ENCODE measurements at places on chromosomes 7 and 10.

GRCh38 chr7:107125475-107125874 is 43.3 kb upstream of the HBP1 start:
- no peak for DNase-seq

- DNase-seq, result peak; percentile 75
Observed at GRCh38 chr7:104956753-104957450, 57.1 kb upstream of the KMT2E start.

GRCh38 chr7:122604251-122604650 is 94.7 kb downstream of the RNF133 start:
- DNase-seq, result no peak

- DNase-seq, result no peak
Observed at GRCh38 chr7:156895024-156895780, 2.2 kb upstream of the LMBR1 start.

- no peak for DNase-seq
Observed at GRCh38 chr7:91424371-91424770, 160.1 kb downstream of the FZD1 start.

DNA sequence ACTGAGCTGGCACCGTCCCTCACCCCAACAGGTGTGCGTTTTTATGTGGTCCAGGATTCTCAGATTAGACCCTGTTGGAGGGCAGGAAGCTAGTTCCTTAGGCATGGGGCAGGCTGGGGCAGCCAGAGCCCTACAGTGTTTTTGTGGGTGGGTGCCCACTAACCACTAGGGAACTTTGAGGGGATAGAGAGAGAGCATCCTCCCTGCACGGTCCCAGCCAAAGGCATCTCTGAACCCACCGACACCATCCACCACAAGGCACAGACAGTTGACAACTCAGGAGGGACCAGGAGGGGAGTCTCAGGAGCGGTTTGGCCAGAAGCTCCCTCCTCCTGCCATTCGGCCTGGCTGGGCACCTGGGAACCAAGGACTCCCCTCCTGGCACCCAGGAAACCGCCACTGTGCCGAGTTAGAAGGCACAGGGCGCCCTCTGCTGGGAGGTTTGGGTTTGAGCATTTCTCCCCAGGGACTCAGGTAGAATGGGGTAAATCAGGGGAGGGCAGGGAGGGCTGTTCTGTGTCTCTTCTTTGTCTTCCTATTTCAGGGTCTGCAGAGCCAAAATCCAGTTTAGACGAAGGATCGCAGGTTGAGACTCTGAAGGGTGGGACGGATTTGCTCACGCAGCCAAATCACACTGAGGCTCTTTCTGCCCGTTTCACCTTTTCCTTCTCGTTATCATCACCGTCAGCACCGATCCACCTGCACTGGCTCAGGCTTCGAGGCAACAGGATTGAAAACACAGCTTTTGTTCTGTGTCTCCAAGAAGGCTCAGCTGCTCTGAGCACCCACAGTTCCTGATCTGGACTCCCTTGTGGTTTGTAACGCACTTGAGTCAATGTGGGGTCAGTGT is 84.8 kb upstream of the COL13A1 start:
- peak; percentile 56 for DNase-seq

- DNase-seq, result no peak
Observed at GRCh38 chr10:14179251-14179650, 151.5 kb downstream of the FRMD4A start.

GRCh38 chr7:1864161-1864940 is 194.3 kb downstream of the ELFN1 start:
- DNase-seq, result no peak

DNA sequence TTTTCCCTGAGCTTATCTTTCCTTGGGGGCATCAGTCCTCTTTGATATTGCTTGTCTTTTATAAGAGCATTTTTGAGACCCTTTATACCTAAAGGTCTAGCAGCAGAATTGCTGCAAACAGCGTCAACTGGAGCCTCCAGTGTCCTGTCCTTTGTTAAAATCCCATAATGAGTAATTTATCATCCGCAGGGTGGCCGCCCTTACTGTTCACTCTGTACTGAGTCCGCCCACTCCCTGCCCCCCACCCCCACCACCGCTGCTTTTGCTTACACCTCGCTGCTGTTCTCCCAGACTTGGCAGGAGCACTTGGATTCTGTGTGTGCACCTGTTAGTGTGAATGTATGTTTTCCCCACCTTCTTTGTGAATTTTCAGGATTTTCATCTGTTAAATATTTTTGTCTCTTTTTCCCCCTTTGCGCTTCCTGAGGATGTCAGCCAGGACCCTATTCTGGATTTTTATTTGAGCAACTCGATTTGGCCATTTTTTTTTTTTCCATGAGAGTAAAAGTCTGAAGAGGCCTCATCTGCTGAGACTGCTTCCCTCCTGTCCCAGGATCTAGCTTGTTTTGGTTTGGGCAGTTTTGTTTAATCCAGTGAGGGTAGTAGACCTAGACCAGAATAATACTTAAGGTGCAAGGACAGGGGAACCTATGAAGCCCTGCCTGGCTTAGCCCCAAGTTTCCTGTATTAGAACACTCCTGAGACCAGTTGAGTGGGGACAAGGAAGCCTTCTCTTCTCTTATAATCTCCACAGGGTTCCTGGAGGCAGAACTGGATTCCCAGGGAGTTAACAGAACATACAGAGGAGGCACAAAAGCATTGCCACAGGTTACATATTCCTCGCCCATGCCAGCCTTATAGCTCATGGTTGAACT is 8.2 kb downstream of the AGFG2 start:
- DNase-seq, result no peak

DNA sequence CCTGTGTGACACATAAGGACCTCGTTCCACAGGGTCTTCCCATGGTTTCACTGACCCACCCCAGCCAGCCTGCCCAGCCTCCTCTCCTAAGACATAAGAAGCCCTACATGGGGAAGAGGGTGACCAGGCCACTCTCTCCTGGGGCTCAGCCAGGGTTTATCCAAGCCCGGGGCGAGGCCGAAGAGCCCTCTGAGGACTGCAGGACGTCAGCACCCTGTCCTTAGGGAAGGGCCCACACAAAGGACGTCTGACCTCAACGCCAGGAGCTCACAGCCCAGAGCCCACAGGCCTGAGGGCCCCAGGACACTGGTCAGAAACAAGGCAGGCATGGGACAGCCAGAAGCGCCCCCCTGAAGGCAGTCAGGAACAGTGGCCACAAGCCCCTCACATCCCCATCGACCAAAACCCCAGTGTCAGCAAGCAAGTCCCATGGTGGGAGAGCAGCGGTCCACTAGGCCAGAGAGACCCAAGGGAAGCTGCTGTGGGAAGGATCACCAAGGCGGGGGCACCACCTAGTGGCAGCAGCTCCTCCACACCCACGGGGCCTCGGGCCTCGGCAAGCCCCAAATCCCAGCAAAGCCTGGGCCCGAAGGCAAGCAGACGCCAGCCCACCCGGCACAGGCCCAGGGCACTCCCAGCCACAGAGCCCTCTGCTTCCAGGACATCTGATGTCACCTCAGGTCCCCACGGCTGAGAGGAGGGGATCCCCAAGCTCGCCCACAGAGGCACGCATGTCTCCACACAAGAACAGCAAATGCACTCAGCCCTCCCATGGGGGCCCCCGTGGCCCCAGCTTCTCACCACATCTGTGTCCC is 23.4 kb downstream of the MAD1L1 start:
- peak; percentile 56 for DNase-seq

GRCh38 chr10:48493083-48493871 is 111.6 kb downstream of the ARHGAP22 start:
- no peak for DNase-seq

DNA sequence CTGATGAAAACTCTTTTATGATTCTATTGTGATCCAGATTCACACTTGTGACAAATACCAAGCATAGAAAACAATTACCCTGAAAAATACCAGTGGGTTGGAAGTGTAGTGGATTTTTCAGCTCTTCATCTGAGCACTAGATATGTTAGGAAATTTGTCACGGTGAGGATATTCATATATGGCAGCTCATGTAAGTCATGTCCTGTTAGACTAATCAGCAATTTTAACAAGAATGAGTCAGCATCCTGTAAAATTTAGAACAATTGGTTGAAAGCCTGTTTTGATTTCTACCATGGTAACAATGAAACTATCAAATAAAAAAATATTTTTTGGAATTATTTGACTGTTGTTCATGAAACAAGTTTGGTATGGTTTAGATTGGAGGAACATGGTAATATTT is 334.3 kb downstream of the CACNA2D1 start:
- peak; percentile 37 for DNase-seq

GRCh38 chr7:82810558-82811259 is 352.0 kb downstream of the PCLO start:
- DNase-seq, result peak; percentile 79

DNA sequence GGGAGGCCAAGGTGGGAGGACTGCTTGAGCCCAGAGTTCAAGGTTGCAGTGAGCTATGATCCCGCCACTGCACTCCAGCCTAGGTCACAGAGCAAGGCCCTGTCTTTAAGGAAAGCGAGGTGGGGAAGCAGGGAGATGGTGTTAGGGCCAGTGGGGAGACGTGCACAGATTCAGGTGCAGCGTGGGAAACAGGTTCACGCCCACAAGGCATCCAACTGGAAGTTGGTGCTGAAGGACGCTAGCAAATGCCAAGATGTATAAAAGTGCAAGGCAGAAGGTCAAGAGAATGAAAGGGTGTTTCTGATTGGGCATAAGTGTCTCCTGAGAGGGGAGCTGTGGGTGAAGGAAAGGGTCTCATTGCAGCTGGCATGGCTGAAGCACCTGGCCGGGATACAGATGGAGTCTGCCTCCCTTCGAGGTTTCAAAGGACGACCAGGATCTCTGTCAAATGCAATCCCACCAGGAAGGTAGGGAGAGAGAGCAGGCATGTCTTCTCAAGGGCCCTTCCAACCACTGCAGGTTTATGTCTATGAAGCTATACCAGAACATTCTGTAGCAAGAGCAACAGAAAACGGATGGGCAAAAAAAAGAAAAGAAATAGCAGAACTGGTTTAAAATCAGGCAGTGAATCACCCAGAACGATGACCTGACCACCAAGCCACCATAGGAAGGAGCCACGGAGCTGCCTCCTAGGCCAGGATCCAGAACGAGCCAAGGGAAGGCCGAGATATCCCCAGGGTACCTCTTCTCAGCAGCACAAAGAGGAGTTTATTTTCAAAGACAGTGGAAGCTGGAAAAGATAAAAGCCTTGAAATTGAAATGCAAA is 43.2 kb downstream of the GSDME start:
- DNase-seq, result no peak

- DNase-seq, result no peak
Observed at GRCh38 chr7:20595971-20596370, 19.5 kb upstream of the ABCB5 start.

- no peak for DNase-seq
Observed at GRCh38 chr7:7242899-7243298, 60.6 kb downstream of the C1GALT1 start.

- peak; percentile 95 for DNase-seq
Observed at GRCh38 chr10:76432016-76433012, 1000.9 kb downstream of the LRMDA start.

DNA sequence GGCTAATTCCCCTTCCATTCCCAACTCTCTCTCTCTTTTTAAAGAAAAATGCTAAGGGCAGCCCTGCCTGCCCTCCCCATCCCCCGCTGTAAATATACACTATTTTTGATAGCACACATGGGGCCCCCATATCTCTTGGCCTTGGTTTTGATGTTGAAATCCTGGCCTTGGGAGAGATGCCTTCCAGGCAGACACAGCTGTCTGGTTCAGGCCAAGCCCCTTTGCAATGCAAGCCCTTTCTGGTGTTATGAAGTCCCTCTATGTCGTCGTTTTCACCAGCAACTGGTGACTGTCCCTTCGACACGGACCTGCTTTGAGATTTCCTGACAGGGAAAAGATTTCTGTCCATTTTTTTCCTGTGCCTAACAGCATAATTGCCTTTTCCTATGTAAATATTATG is 3.0 kb downstream of the ADRA2A start:
- no peak for DNase-seq

DNA sequence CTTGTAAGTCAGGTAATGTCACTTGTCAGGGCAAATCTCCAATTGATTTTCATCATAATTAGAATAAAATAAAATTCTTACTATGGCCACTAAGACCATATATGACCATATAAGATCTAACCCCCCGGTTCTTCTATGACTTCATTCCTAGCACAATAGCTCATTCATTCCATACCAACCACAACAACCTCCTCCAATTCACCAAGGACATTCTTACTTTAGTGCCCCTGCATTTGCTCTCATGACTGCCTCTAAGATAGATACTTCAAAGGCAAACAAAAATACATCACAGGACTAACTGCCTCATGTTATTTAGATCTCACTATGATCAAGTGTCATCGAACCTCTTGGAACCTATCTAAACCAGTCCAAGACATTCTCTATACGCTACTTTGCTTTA is 90.8 kb downstream of the SNX13 start:
- peak; percentile 80 for DNase-seq

DNA sequence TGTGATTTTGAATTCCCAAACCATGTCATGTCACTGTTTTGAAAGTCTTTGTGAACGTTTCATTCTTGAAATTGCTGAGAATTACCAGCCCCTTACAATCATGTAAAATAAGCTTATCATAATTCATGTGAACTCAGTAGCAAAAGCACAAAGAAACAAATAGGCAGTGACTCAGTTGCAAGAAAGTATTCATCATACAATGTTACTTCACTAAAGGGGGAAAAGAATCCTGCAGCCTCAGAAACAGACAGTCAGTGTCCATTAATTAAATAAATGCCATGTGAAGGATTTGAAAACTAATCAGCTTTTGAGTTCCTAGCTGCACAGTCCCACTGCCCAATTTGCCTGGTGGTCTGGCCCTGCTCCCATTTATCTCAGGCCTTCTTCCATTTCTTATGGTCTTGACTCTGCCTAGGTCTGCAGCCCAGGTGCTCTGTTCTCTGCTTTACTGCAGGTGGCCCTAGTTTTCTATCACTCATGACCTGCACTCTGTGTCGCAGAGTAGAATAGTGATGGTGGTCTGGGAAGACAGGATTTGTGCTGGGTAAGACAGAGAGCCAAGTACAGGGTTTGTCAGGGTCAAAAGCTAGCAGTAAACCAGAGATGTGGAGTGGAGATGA is 99.7 kb downstream of the PLCE1 start:
- DNase-seq, result no peak

DNA sequence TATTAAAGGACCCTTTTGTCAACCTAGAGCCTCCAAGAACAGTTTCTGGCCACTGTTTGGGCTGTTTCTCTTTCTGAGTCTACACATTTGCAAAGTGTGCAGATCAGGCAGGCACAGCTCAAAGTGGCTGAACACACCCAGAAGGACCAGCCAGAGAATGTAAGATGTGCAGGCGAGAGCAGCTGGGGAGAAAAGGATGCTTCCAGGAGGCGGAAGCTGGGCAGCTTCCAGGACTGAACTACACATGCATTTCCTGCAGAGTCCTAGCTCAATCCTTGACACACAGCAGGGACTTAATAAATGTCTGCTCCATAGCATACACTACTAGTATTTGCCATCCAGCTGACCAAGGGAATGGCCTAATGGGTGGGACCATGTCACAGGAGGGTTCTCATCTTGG is 70.9 kb downstream of the CTBP2 start:
- DNase-seq, result no peak

- DNase-seq, result no peak
Observed at GRCh38 chr7:140526787-140527664, 47.7 kb upstream of the MKRN1 start.

DNA sequence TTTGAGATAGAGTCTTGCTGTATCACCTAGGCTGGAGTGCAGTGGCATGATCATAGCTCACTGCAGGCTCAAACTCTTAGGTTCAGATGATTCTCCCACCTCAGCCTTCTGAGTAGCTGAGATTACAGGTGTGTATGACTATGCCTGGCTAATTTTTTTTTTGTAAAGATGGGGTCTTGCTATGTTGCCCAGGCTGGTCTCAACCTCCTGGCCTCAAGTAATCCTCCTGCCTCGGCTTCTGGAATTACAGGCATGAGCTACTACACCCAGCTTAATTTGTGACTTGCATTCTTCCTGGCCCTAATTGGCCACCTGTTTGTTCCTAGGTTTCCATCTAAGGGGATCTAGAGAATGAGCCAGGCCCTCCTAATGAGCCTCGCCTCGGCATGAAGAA is 9.3 kb downstream of the ARHGAP22 start:
- no peak for DNase-seq

- DNase-seq, result no peak
Observed at GRCh38 chr10:120428754-120429153, 28.3 kb upstream of the PLPP4 start.
